ENCODE measurements at places on chromosomes 2 and 18. TPM values are rescaled to one million over a fixed set of nuclear protein-coding genes. Genes with fewer than 3 reads are reported as not detected.

DNA sequence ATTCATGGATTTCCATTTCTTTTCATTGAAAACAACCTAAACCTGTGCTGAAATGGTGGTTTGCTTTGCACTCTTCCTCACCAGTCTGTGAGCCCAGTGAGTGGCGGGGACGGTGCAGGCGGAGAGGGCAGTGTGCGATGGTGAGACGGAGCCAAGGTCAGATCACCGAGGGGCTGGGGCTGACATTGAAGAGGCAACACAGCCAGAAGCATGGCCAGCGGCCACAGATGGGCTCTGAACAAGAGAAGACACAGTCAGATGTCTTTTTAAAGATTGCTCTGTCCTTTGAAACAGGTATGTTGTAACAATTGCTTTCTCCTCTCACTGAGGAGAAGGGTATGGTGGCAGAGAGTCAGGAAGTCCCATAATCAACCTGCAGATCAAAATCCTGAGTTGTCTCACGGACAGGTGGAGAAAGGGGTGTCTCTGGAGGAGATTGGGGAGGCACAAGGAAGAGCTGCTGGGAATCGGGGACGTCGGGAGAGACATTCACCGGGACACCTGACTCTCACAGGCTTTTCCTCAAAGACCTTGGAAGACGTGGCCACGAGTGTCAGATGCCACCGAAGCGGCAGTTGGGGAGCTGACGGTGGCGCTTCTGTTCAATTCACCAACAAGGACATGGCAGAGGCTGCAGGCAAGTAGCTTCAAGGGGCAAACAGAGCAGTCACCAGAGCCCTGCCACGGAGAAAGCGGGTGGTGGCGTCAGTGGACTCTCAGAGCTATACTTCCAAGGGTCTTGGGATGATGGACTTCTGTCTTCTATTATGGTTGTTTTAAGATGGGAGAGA, 12.1 kb upstream of the ZNF516 start:
- no peak for DNase-seq

ANKRD30B gene
- not detected for total RNA-seq

DNA sequence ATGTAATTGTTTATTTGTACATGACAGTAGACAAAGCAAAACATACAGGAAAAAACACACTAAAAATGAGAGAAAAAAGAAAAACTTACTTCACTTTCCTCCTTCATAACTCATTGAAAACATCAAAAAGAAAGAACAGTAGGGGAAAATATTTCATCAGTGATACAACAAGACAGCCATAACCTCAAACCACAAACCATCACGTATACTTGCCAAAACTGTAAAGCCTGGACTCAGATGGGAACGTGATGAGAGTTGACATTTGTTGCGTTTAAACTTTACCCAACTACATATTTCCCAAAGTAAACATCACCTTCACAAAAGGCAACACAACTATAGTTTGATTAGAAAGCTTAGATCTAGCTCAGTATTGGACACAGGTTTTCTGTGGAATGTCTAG, 278.2 kb upstream of the COL3A1 start:
- DNase-seq: no peak

- DNase-seq: no peak
Measured at GRCh38 chr2:230068016-230068650, 591 bp downstream of the SLC16A14 start.

AQP12B gene
- not detected for total RNA-seq

- no peak for DNase-seq
Measured at GRCh38 chr18:70523792-70524182, 234.9 kb downstream of the SOCS6 start.

DNA sequence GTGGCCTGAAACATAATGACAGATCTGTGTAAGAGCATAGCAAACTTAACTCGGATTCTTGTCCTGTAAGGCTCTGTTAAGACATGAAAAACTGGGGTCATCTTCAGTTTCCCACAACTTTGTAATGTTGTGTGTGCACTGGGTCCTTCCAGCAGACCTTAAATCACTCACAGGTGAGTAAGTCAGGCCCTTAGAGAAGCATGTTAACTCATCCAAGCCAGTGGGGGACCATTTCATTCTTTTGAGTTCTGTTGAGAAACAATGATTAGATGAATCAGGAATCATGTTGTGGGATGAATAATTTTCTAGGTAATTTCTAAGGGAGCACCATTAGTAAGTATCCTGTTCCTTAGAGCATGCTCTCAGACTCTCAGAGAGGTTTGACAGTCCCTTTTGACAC, 167.1 kb downstream of the ESCO1 start:
- DNase-seq: no peak

GRCh38 chr2:128635361-128635900, 316.8 kb upstream of the HS6ST1 start:
- DNase-seq: peak; percentile 36

DNA sequence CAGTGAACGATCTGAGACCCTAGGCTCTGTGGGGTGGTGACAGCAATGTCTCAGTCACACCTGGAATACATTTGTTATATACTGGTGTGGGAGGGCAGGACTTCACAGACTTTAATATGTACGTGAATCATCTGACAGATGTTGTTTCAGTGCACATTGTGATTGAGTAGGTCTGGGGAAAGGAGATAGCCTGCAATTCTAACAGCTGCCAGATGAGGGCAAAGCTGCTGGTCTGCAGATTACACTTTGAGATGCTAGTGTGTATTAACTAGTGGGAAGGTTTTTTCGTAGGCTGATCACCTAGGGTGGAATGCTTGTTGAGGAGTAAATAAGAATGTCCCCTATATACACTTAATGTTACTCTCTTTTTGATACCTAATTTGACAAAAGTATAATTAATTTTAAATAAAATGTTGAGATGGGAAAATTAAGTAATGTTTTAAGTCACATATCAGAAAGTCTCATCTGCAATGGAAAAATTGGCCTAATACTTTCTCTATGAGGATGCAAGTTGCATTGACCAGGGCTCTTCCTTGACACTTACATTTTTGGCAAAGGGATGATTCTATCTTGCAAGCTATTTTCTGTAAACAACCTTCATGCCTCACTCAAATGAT, 496.9 kb upstream of the HNMT start:
- no peak for DNase-seq

DNA sequence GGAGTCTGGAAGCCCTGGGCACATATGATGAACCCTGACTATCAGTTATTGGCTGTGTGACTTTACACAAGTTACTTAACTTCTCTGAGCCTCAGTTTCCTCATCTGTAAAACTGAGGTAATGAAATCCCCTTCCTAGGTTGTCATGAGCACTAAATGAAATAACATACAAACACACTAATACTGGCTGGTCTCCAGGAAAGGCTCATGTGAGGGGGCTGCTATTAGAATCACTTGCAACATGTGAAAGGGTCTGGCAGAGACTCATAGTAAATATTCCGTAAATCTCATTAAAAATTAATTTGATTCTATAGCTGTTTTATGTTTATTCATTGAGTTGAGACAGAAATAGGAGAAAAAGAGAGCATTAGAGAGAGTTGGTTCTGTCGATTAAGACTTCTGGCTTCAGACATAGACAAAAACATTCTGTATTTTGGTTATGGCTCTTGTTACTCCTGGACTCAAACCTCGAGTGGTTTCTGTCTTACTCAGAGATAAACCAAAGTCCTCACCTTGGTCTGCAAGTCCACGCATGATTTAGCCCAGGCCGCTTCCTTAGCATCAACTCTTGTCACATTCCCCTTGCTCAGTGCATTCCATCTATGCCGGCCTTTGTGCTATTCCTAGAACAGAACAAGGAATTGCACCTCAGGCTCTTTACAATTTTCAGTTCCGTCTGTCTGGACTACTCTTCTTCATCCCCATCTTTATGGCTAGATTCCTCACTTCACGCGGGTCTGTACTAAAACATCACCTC, 139.1 kb downstream of the NXPH2 start:
- DNase-seq: no peak

DNA sequence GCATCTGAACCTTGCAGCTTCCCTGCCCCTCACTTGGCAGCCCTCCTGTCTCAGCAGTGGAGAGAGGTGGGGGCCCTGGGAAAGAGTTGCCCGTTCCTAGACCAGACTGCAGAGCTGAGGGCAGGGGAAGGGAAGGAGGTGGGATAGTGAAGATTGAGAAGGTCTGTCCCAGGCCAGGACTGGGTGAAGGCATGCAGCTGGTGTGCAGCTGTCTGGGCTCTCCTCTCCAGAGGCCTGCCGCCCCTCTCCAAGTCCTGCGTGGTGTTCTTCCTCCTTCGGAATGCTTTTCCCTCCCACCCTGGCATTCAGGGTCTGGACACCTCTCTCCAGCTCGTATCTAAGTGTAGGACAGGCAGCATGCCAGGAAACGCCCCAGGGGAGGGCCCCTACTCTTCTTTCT, 323.5 kb downstream of the CELF4 start:
- DNase-seq: no peak

NAT8 gene
- total RNA-seq: not detected

- DNase-seq: peak; percentile 38
Measured at GRCh38 chr2:29223257-29223656, 108.0 kb downstream of the CLIP4 start.

- DNase-seq: peak; percentile 97
Measured at GRCh38 chr18:77114415-77115191, 18.0 kb downstream of the MBP start.

DNA sequence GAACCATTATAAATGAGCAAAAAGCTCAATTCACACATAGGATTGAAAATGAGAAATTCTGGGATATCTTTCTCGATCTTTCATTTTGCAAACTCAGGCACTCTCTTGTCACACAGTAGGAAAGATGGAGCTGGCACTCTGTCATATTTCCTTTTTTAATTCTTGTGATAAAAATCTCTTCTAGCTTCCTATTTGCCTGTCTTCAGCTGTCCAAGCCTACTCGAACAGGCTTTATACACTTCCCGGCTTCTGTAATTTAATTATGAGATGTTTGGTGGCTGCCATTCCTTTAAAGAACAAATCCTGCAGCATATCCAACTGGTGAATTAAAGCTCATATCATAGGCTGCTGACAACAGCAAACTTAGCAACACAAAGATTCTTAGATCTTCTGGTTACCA, 1484.3 kb upstream of the PIK3C3 start:
- DNase-seq: no peak

TTN gene
- total RNA-seq: 4,176 TPM

Data from cardiac septum (tissue), 1 donor.